ENCODE measurements at places on chromosomes 3 and 15. TPM values are rescaled to one million over a fixed set of nuclear protein-coding genes. Genes with fewer than 3 reads are reported as not detected.

- H3K36me3 ChIP-seq, result no peaks in the 10 kb centered on the region
- DNase-seq, result no peak
- peaks cover 8% of the 10 kb centered on the region for H3K4me1 ChIP-seq
- H3K27me3 ChIP-seq, result no peaks in the 10 kb centered on the region
- no peak overlapping the region for H3K4me3 ChIP-seq
Measured at GRCh38 chr15:65033659-65034269, 4.3 kb upstream of the MTFMT start.

DNA sequence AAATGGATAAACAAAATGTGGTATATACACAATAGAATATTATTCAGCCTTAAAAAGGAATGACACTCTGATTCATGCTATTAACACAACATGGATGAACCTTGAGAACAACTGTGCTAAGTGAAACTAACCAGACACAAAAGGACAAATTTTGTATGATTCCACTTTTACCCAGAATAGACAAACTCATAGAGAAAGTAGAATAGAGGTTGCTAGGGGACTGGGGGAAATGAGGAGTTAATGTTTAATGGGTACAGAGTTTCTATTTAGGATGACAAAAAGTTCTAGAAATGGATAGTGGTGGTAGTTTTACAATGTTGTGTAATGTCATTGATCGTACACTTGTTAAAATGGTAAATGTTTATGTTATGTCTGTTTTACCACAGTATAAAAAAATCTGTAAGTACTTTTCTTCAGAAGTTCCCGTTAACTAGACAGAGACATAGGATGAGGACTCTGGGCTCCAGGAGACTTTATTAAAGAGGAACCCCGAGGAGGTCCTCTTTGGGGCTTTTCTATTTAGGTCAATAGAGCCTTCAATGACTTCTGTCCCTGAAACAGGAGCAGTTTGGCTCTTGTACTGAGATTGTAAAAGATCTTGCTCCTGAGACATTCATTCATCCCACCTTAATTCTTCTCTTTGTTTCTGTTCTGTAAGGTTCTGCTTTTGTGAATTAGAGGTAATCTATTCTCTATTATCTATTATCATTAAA is 24.5 kb downstream of the ABHD6 start:
- no peak overlapping the region for H3K27ac ChIP-seq
- H3K36me3 ChIP-seq, result peaks cover 20% of the 10 kb centered on the region
- H3K27me3 ChIP-seq, result no peaks in the 10 kb centered on the region
- no peak for DNase-seq

DNA sequence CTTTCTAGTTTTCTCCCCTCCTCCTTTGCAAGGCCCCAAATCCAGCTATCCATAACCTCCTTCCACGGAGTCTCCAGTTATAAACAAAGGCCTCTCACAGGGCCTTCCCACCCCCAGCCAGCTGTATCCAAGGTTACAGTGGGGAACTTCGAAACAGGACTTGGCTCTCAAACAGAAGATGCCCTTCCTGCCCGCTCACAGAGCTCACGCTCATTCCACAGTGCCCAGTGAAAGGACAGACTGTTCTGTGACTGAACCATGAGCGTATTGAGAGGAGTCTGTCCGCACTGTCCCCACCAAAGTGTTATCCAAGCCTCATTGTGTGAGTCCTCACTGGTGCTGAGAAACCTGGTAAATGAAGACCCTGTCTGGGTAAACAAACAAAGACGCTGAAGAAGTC is 35.4 kb downstream of the ARHGAP31 start:
- peaks cover 25% of the 10 kb centered on the region for H3K4me1 ChIP-seq
- H3K27ac ChIP-seq, result no peak overlapping the region
- no peak overlapping the region for H3K4me3 ChIP-seq
- no peaks in the 10 kb centered on the region for H3K27me3 ChIP-seq
- no peaks in the 10 kb centered on the region for H3K36me3 ChIP-seq
- no peak for DNase-seq

The STRIT1 gene
- total RNA-seq, result not detected
